ENCODE measurements at places on chromosomes 11 and 22.

DNA sequence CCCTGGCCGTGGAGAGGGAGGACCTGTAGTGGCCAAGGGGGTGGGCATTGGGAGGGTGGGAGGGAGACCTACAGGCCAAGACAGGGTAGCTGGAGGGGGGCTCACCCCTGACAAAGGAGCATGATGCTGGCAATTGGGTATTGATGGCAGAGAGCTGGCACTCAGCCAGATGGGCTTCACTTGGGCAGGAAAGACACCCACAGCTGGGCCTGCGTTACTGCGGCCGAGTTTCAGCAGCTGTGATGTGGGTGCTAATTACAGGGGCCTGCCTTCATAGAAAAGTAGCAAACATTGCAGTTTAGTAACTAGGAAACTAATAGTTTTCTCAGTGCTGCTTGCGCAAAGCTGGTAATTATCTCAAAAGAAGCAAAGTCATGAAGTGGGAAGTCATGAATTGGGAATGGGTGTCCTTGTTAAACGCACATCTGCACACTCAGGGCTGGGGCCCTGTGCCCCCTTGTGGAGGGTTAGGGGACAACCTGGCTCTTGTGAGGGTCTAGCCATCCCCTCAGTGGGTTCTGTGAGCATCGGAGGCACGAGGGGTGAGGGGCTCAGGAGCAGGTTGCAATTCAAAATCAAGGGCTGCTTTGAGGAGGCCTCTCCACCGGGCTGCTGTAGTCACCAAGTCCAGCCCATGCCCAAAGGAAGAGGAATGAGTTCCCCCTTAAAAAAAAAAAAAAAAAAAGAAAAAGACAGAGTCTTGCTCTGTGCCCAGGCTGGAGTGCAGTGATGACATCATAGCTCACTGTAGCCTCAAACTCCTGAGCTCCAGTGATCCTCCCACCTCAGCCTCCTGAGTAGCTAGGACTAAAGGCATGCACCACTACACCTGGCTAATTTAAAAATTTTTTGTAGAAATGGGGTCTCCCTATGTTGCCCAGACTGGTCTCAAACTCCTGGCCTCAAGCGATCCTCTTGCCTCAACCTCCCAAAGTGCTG is 24.4 kb upstream of the TXNRD2 start:
- DNase-seq: no peak

GRCh38 chr11:112150517-112150916 is 13.4 kb downstream of the IL18 start:
- DNase-seq: no peak

DNA sequence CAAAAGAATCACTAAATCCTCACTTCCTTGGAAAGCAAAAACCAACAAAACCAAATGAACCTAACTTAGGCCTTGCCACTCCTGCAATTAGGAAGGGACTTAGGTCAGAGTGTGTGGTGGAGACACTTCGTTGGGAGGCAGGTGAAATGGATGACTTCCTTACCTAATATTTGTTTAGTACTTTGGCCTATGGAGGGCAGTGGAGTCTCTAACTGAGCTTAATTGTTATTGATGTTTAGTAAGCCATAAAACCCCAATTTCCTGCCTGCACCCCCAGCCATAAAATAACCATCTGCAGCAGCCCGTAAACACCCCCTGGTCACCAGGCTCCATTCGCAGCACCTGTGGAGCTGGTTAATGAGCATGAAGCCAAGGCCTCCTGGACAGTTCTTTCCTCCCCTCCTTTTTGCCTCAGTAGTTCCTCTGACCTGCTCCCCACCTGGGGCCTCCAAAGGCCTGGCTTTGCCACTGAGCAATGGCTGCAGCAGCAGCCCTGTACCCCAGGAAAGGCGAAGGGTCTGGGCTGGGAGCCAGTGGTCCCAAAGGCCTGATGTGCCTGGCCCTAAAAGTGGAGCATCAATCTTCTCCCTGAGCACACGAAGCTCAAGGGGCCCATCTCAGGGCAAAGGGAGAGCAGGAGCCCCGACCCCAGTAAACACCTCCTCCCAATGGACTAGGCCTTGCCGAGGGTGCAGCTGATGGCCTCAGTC is 15.6 kb upstream of the SYT13 start:
- DNase-seq: peak; percentile 14

DNA sequence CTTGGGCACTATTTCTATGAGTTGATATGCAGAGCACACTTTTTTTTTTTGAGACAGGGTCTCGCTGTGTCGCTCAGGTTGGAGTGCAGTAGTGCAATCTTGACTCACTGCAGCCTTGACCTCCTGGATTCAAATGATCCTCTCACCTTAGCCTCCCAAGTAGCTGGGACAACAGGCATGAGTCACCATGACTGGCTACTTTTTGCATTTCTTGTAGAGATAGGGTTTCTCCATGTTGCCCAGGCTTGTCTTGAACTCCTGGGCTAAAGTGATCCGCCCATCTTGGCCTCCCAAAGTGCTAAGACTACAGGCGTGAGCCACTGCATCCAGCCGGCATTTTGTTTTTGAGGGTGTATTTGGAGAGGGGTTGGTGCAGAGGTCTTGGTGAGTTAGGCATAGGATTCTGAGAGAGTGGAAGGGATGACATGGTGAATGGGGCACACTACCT is 29.9 kb upstream of the MTCH2 start:
- DNase-seq: no peak

DNA sequence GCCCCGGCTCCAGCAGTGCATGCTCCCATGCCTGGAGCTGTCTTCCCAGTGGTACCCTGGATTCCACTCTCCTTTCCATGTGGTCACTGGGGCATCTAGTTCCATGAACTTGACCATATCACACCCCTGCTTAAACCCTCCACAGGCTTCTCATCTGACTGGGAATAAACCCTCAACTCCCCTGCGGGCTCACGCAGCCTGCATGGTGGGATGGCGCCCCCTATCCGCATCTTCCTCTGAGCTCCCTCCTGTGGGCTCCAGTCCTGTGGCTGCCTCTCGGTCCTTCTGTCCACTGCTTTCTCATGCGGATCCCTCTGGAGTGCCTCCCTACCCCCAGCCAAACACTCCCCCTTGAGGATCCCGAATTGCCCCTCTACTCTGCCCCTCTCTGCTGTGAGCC is 41.4 kb upstream of the TTLL12 start:
- DNase-seq: no peak

DNA sequence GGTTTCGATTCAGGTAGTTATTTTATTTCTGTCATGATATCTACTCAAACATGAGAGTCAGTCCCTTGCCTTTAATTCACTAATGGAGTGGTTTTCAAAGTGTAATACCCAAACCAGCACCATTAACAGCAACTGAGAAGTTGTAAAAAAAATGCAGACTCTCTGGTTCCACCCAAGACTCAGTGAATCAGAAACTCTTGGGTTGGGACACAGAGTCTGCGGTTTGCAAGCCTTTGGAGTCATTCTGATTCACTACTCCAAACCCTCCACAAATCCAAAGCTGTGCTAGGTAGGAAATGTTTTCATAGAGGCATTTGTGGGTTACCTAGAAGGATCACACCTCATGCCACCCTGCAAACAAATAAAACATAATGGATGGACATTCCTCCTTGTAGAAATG is 340.1 kb downstream of the NTM start:
- DNase-seq: no peak

DNA sequence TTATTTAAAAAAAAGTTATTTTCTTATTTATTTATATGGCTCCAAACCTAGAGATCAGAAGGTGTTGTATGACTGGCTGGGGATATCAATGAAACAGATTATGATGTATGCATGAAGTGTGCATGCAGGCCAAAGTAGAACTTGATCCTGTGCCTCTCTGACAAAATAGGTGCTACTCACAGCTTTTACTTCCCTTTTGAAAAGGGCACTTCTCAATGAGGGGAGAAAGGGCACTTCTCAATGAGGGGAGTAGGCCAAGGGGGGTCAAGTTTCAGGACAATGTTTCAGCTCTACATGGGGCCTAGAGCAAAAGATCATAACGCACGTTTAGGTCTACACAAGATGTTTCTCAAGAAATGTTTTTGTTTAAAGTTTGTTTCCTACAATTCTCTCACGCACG is 397.5 kb downstream of the ETS1 start:
- no peak for DNase-seq

DNA sequence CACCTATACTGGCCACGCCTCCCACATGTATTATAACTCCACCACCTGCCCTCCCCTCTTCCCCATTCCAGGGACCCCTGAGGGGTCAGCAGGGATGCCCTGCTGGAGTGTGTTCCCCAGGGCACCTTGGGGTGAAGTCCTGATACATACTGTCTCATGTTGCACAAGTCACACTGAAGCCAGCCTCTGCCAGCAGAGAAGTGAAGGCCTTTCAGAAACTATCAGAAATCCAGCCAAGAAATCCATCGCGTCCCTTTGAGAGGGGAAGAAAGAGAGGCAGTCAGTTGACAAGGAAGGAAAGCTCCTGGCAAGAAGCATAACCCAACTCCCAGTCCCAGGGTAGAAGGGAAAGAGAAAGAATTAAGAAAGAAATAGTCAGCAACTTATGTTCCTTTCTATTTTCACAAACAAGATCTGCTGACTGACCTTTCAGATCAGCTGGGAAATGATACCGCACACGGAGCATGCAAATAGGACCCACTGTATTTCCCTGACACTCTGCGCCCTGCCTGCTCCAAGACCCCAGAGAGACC is 45.2 kb downstream of the SC5D start:
- no peak for DNase-seq

- no peak for DNase-seq
Observed at GRCh38 chr11:64649291-64649697, 58.3 kb downstream of the SLC22A12 start.

GRCh38 chr11:35787013-35787504 is 124.5 kb downstream of the TRIM44 start:
- no peak for DNase-seq

- no peak for DNase-seq
Observed at GRCh38 chr22:22343581-22344296, 99.2 kb downstream of the VPREB1 start.

DNA sequence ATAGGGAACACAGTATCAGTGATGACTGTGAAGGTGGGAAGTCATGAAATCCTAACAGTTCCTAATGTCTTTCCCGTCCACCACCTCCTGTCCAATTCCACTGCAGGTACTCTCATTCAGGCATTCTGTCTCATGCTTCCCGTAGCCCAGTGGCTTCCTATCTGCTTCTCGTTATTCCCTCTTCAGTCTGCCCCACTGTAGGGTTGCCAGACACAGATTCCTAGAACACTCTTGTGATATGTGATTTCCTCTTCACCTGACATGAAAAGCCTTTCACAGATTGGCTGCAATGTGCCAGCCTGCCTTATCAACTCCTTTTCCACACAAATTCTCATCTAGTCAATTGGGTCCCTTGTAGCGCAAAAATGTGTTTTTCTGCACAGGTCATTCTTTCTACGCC is 49.0 kb downstream of the C2CD3 start:
- DNase-seq: no peak

DNA sequence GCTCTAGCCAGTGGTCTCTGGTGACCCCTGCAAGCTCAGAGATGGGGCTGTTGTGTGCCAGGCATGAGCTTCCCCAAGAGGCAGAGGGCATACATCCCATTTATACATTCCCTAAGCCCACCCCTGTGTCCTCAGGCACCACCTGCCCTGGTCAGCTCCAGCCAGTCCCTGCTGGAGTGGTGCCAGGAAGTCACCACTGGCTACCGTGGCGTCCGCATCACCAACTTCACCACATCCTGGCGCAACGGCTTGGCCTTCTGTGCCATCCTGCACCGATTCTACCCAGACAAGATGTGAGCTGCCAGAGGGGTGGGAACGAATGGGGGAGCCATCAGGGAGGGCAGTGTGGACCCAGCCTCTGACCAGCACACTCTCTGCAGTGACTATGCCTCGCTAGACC is 8.3 kb downstream of the EHBP1L1 start:
- DNase-seq: no peak

- DNase-seq: no peak
Observed at GRCh38 chr11:38553148-38553547, 1955.1 kb upstream of the RAG2 start.

- peak; percentile 43 for DNase-seq
Observed at GRCh38 chr11:118170882-118171268, 5.6 kb downstream of the SCN2B start.

GRCh38 chr22:50313600-50313999 is 6.2 kb upstream of the PLXNB2 start:
- no peak for DNase-seq

- DNase-seq: no peak
Observed at GRCh38 chr22:46967445-46968358, 205.3 kb downstream of the TBC1D22A start.

DNA sequence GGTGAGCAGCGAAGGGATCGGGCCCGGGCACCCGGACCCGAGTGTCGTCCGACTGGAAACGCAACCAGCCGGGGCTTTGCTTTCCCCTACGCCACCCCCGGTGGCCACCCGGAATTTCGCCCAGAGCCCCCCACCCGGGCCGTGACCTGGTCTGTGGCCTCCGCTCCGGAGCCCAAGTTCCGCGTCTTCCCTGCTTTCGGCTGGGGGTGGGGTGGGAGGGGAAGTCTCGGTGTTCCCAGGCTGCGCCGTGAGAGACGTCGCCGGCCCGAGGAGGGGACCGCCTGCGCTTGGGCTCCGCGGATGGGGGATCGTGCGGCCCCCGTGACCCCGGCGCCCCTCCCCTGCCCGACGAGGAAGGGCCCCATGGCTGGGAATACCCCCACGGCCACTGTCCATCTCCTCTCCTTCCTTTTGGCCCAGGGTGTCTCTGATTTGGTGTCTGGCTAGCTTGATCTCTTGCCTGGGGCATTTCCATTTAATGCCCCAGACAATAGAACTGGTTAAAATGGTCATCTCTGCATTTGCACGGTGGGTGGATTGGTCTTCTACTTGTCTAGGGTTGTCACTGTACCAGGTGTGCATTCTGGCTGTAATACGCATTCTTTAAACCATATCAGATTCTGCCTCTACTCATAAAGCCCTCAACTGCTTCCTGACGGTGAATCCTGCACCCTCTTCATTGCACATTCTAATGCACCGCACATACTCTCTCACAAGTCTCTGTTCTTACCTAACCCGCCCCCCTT is 789 bp downstream of the SIK2 start:
- DNase-seq: peak; percentile 52

- no peak for DNase-seq
Observed at GRCh38 chr11:104830080-104830479, 68.2 kb downstream of the CASP12 start.

- no peak for DNase-seq
Observed at GRCh38 chr22:47107431-47107830, 345.0 kb downstream of the TBC1D22A start.

DNA sequence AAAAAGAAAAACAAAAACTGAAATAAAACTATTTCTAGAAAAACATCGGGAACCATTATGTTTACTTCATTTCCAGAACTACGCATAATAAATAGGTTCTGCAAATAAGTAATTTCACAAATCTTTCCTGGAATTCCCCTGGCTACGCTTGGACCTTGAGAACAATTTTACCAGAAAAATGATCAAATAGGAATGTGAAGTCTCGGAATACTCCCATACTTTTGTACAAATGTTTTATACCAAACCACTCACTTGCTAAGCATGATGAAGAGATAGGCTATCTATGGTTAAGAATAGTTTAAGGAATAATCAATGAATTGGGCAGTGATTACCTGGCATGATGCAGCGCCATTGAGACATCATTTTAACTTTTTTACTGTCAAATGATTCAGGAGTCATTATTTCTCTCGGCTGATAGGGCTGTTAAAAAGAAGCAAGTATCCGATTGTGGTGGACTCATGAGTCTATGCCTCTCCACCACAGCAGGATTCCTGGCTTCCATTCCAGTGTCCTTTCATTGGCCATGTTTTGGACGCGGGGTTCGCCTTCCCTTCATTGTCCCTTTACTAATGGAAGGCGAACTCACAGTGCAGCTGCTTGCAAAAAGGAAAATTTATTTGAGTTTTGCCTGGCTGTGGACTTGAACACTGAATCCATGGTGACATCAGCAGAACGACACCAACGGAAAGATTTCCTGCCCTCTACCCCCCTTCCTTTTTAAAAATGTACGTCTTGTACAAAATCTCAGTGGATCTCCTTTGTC is 39.9 kb upstream of the BLID start:
- no peak for DNase-seq

All from NCI-H510A treated with DMSO at 0.1 percent for 48 hours (cell line).